ENCODE measurements at places on chromosomes 7 and 10.

DNA sequence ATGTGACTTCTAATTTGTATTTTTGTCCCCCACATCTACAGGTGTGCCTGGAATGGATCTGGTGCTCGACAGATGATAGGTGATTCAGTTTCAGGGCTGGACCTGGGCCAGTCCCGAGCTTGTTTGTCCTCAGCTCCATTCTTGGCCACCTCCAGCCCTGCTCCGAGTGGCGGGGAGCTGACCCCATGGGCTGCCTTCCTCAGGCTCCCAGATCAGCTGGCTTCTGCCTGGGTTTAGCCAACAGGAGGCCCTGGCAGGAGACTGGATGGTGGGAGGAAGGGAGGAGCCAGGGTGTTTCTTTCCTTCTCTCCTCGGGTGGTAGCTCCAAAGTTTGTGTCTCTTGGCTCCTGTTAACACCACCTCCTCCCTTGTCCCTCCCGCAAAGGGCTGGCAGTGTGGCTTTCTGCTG lies 75.2 kb downstream of the CDH23 start:
- no peak for DNase-seq

DNA sequence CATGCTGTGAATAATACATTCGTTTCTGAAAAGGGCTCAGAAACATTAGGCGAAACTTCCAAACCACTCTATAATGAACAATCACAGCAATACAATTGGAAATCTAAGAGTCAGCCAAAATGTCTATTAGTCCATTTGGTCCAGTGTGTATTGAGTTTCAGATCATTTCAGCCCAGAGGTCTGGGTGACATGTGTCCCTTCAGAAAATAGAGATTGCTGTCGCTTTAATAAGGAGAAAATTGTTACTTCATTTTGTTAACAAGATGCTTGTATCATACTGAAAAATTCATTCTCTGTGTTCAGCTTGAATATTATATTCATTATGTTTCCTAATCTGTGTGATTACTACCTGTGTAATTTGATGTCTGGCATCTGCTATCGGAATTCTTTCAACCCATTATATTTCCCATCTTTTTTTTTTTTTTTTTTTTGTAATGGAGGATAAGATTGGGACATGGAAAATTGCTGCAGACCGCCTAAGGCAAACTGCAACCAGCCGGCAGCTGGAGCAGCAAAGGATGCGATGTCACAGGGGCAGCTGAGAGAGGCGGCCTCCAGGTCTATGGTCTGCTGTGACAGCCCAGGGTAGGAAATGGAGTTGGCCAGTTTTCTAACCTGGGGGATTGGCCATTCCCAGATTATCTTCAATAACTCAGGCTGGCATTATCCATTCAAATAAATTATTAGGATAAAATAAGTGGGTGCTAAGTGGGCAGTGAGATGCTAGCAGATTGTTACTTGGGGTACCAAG lies 170.9 kb upstream of the NPVF start:
- no peak for DNase-seq

GRCh38 chr10:115094416-115095140 lies 1.4 kb downstream of the ATRNL1 start:
- no peak for DNase-seq

GRCh38 chr7:11552676-11553296 lies 279.2 kb downstream of the THSD7A start:
- DNase-seq = no peak

DNA sequence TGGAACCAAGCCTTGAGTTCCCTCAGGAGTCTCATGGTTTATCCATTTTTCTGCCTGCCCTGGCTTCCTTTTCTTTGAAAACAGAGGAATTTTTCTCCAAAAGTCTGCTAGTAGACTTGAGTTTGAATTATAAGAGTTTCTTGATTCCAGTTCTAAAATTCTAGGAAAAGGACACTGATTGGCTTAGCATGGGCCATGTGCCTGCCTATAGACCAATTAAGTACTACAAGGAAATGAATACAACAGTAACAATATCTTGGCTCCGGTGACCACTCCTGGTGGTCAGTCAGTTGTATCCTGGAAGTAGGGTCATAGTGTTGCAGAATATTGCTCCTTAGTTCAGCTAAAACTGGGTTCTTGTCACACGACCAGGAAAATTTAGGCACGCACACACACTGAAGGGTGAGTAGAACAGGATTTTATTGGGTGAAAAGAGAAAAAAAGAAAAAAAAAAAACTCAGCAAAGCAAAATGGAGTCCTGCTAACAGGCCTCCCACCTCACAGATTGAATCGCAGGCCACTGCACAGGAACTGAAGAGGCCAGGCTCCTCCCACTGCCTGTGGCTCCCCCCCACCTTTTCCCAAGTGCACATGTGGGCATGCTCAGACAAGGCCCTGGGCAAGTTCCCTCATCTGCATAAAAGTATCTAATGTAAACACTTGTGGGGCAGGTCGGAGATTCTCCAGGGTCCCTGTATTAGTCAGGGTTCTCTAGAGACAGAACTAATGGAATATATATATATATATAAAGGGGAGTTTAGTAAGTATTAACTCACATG lies 155.1 kb downstream of the LYZL1 start:
- peak; percentile 27 for DNase-seq

DNA sequence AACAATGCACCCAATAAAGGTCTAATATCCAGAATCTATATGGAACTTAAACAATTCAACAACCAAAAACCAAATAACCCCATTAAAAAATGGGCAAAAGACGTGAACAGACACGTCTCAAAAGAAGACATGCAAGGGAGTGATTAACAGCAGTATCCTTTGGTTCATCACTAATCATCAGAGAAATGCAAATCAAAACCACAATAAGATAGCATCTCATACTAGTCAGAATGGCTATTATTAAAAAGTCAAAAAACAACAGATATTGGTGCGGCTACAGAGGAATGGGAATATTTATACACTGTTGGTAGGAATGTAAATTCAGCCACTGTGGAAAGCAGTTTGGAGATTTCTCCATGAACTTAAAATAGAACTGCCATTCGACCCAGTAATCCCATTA lies 46.6 kb downstream of the MSRB2 start:
- no peak for DNase-seq

DNA sequence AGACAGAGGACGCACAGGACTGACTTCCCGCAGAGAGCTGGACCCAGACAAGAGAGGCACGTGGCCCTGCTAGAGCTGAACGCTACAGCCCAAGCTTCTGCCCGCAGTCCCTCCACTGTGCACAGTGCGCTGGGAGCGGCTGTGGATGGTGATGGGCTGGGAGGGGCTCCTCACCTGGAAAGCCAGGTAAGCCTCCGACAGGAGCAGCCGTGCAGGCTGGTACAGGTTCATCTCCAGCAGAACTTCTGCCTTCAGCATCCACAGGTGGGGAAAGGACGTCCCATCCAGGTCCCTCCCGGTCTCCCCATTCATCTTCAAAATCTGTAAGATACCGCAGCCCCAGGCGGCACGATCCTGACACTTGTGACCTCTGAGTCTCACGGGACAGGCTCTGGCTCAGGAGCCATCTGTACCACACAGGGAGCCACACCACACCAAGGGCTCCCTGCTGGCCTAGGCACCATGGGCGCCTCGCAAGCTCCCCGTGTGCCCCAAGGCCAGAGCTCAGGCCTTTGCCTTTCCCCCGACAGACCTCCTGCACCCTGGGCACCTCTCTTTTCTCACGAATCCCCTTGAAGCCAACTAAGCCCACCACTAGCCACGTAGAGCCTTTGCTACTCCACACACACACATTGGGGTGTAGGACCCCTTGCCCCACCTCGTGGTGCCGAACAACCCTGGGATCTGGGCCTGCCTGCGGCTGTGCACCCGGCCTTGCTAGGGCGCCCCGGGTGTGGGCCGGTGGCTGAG lies 76.3 kb downstream of the CFAP46 start:
- no peak for DNase-seq

DNA sequence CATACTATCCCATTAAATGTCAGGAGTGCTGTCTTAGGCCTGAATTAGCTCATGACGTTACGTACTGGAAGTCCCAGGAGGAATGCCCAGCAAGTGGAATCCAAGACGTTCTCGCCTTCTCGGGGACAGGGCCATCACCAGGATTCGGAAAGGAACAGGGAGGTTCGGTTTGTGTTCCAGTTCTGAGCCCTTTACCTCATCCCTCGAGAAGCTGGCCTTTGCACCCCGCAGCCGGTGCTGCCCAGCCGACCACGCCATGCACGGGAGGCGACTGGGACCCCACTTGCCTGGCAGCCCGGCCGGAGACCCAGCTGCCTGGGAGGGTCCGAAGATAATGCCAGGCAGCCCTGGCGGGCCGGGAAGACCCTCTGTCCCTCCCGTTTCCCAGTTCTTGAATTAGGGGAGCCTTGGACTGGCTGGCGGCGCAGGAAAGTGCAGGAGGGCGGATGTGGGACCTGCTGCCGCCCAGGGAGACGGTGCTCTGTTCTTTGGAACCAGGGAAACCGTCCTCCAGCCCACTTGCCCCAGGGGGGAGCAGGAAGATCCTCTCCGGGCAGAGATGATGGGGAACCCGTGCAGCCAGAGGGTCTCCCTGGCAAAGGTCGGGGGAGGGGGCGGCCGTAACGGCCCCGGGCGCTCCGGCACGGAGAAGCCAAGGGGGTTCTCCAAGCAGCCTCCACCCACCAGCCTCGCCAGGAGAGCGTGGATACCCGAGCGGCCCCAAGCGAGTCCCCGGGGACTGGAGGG lies 671 bp upstream of the CHST3 start:
- DNase-seq = peak; percentile 37

GRCh38 chr7:105189859-105190492 lies 176.0 kb downstream of the KMT2E start:
- DNase-seq = no peak

- DNase-seq = no peak
These were observed 33.4 kb downstream of the PDGFA start for GRCh38 chr7:486216-486743.

DNA sequence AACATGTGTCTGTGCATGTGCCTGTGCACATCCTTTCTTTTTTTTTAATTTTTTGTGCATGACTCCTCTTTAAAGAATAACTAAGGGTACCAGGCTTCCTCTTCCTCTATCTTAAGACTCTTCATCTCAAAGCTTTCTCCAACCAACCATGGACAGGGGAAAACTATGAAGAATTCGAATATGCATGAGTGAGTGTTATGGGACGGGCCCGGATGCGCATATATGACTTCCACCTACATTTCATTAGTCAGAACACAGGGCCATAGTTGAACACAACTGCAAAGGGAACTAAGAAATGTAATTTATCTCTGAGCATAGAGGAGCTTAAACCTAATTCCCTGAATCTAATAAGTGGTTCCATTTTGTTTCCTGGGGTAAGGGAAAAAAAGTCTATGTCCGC lies 270.3 kb upstream of the SORCS1 start:
- no peak for DNase-seq

DNA sequence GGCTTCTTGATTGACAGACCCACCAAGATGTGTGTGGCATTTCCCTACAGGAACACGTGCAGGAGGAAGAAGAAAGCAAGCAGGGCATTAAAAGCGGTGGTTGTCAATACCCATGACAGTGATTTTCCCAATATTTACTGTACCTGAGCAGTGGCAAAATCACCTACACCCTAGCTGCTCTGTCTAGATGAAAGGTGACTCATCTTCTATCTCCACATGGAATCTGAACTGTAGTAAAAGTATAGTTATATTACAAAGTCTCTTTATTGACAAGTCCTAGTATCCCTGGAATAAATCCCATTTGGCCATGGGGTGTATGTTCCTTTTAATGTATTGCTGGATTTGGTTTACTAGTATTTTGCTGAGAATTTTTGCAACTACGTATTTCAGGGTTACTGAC lies 458.8 kb upstream of the SORCS1 start:
- no peak for DNase-seq

DNA sequence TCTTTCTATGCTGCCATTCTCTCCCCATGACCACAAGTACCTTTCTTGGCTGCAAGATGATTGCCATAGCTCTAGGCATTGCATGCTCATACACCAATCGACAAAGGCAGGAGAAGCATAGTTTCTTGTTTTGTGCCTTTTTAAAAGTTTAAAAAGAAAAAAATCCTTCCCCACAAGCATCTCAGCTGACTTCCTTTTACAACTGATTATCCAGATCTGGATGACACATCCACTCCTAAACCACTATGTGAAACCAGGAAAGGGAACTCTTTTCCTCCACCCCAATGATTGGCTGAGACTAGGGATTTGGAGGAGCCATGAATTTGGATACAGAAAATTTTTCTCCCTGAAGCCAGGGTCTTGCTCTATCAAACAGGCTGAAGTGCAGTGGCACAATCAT lies 14.5 kb upstream of the LRRC4 start:
- no peak for DNase-seq

- DNase-seq = no peak
These were observed 316.0 kb downstream of the GFRA1 start for GRCh38 chr10:115957012-115957399.

GRCh38 chr7:104936546-104936945 lies 77.5 kb upstream of the KMT2E start:
- DNase-seq = no peak

GRCh38 chr10:921471-922414 lies 9.8 kb downstream of the LARP4B start:
- DNase-seq = peak; percentile 60

GRCh38 chr7:152435384-152436110 lies at the start of gene KMT2C:
TSS of gene KMT2C (minus strand) at chr7:152436003. CDS start at chr7:152435786, 217 bp downstream.
- DNase-seq = peak; percentile 60

DNA sequence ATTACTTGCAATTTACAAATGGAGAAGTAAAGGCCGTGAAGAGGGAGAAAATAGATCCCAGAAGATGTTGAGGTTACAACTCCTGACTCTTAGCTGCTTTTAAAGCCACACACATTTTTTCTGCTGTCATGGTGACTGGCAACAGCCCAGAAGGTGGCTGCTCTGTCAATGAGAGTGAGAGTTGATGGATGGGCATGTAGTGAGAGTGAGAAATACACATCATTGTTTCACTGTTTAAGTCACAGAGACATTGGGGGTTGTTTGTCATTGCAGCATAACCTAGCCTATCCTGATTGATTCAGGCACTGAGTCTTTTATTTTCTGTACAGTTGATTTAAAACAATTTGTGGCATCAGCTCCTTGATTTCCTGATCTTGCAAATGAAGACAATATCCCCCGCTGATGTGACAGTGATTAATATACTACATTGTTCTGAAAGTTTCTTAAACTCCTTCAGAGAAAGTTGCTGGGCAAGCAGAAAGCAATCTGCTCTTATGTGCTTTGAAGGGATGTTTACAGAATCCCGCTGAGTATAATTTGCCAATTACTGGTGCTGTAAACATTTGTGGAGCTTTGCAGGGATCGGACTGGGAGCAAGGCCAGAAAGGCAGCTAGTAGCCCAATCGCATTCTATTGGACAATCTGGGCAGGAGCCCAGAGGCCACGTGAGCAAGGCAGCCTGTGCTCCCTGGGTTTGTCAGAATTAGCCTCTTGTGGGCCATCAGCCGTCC lies 229.6 kb downstream of the PRPF18 start:
- peak; percentile 69 for DNase-seq
